ENCODE measurements at places on chromosomes 5 and 9.

- DNase-seq = no peak
These were observed 64.4 kb downstream of the ANXA1 start for GRCh38 chr9:73216100-73216499.

- no peak for DNase-seq
These were observed 82.1 kb downstream of the GAPVD1 start for GRCh38 chr9:125343518-125344275.

DNA sequence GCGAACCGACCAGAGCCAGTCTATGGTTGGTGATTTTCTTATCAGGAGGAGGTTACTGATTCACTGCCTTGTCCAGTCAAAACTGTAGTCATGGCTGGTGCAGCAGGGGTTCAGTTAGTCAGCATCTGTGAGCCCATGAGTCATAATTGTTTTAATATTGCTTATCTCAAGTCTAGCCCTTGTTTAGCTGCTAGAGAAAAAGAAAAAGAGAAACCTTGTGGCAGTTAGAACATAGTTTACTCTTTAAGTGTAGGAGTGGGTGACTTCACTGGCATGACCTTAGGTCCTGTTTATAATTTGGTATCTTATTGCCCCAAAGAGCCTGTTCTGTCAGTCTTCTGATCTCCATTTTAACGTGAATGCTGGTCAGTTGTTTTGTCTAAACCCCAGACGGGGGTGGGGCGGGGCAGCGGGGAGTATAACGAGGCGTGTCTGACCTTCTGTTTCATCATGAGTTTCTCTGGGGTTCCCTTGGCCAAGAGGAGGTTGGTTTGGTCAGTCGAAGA lies 76.9 kb upstream of the NFIL3 start:
- no peak for DNase-seq

GRCh38 chr5:12125895-12126294 lies 221.6 kb upstream of the CTNND2 start:
- DNase-seq = no peak

DNA sequence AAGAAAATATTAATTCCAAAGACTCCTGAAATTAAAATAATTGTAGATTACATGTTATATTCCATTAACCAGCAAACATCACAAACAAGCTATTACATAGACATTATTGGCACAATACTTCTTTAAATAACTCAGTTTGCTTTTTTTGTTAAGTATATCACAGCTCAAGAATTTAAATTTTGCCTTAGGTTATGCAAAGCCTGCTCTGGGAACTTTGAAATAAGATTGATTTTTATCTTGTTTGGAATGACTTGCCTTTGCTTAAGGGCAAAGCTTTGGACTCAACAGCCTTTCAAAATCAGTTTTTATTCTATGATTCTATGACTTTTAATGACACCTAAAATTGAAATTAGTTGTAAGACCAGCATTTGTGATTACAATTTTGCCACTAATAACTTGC lies 78.2 kb downstream of the ALDH7A1 start:
- no peak for DNase-seq

- DNase-seq = no peak
These were observed 312.3 kb upstream of the RIOK2 start for GRCh38 chr5:97495301-97495700.

DNA sequence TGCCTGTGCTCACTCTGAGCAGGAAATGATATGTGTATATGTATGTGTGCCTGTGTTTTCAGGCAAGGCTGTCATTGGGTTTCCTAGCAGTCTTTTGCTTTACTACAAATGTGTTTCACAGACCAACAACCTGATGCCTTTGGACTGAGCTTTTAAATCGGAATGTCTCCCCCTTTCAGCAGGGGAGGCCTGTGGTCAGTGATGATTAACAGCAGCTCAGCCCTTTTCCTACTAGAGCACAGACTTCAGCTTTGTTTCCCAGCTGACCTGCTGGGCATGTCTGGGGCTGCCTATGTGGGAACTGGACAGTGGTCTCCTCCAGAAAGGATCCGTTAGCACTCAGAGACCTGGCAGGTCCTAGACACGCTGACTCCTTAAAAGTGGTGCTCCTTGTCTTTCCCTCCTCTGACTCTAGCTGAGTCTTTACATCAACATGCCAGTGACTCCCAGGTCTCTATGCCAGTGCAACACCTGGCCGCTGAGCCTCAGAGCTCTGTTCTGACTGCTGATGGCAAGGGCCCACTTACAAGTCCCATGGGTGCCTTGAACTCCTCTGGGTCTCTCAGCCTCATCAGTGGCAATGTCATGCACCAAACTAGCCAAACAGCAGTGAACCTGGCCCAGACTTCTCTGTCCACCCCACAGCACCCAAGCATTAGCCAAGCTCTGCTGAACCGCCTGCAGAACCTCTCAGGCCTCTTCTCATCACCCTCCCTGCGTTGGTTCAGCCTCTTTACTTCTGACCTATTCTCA lies 7.7 kb downstream of the MACROH2A1 start:
- no peak for DNase-seq

GRCh38 chr9:136137321-136138265 lies 18.9 kb upstream of the TMEM250 start:
- no peak for DNase-seq

GRCh38 chr5:51347704-51348103 lies 35.5 kb upstream of the ISL1 start:
- DNase-seq = no peak

- no peak for DNase-seq
These were observed 778.1 kb upstream of the WWC1 start for GRCh38 chr5:167513381-167513780.

- no peak for DNase-seq
These were observed 54.7 kb downstream of the MAP1B start for GRCh38 chr5:72161951-72162350.

GRCh38 chr9:37960631-37961030 lies 56.7 kb upstream of the SLC25A51 start:
- DNase-seq = no peak

GRCh38 chr5:15555176-15555575 lies 55.2 kb downstream of the FBXL7 start:
- DNase-seq = no peak

- DNase-seq = no peak
These were observed 46.3 kb upstream of the JMY start for GRCh38 chr5:79189439-79190234.

DNA sequence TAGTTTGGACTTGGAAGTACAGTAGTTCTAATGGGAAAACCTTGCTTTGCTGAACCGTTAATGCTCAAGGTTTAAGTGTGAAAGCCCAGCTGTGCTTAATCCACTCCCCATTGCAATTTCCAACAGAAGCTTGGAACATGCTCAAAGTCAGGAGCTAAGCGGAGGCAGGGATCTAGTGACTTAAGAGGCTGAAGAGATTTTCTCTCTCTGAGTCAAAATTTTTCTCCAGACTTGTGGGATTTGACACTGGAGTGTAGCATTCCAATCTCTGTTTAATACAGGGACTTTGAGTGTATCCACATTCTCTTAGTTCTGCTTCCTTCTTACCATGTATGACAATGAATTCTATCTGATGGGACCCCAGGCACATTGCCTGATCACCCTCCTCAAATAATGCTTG lies 471.8 kb downstream of the KIF4B start:
- DNase-seq = no peak

GRCh38 chr5:139389701-139390638 lies at the start of gene MZB1:
Gene MZB1, minus strand, starts transcription at chr5:139389913. Its CDS starts 57 bp downstream, at chr5:139389856.
- no peak for DNase-seq

DNA sequence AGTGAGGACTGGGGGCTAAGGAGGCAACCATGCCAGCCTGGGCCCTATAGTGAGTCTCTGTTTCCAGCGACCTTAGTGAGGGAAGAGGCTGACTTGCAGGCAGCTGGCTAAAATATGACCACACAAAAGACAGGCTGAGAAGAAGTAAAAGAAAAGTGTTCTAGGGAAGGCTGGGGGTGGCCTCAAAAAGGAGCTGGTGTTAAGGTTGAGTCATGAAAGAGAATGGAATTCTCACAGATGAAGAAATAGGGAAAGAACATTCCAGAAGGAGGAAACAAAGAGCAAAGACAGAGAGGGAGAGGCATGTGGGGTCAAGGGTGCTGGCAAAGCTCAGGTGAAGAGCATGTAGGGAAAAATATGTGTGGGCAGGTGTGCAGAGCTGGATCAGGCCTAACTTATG lies 302.7 kb upstream of the RFX3 start:
- no peak for DNase-seq

GRCh38 chr5:173202266-173202875 lies 32.6 kb downstream of the NKX2-5 start:
- no peak for DNase-seq

- peak; percentile 5 for DNase-seq
These were observed 126.7 kb downstream of the PPP2R2B start for GRCh38 chr5:146751781-146752401.

DNA sequence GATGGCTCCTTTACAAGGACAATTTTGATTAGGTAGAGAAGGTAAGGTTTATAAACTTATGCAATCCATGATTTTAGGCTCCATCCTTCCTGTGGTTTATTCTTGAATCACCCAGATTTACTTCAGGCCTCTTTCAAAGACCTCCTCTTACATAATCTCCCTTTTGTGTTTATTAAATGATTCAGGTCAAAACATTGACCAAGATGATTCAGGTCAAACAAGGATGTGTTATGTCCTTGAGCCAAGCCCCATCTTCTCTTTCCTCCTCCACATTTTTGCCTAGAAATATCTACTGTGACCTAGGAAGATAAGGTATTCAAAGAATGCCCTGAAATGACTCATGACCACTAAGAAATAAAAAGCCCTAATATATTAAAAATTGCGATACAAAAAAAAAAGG lies 31.8 kb upstream of the TLR4 start:
- DNase-seq = no peak

- DNase-seq = no peak
These were observed 4.5 kb downstream of the RALGDS start for GRCh38 chr9:133116346-133117231.

DNA sequence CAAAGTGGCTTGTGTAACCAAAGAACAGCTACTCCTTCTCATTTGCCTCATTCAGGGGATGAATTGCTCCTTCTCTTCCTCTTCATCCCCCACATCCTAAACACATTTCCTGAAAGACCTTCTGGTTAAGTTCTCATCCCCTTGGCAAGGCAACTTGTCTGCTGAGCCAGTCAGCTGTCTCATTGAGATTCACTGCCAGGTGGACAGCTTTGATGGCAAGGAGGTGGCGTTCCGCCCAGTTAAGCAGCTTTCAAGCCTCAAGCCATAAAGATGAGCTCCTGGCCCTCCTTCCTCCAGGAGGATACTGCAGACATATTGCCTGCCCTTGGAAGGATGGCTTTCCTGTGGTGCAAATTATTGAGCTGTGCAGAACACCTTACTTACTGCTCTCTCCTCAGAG lies 448.6 kb upstream of the MPDZ start:
- DNase-seq = no peak

DNA sequence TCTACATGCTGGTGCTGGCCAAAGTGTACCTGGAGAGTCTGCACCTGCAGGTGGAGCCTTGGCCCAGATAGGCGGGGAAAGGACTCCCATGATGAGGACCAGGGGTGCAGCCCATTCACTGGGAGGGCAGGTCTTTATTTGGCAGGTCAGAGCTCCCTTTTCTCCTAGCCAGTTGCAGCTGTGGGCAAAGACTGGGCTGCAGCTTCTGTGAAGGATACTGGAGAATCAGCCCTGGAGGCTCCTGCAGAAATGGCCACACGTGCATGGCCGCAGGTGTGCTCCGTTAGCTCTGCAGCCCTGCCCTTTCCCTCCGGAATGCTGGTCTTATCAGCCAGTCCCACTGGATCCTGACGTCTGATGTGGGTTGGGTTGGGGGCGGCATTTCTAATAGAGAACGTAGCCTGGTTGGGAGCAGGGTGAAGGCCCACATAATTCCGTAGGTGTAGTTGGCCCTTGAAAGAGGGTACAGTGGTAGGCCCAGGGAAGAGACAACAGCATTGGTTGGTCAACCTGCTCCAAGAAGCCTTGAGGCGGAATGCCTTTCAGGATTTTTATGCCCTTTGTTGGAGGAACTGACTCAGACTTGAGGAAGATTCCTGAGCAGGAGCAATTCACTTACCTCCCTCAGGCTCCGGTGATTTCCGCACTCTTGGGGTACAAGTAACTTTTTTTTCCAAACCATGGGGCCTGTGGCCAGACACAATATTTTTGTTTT lies 22.0 kb upstream of the TIFAB start:
- DNase-seq = no peak

All from activated CD4-positive, CD25-positive, alpha-beta regulatory T cell (primary cell).